ENCODE measurements at places on chromosomes 13 and 19. TPM values are rescaled to one million over a fixed set of nuclear protein-coding genes. Genes with fewer than 3 reads are reported as not detected.

DNA sequence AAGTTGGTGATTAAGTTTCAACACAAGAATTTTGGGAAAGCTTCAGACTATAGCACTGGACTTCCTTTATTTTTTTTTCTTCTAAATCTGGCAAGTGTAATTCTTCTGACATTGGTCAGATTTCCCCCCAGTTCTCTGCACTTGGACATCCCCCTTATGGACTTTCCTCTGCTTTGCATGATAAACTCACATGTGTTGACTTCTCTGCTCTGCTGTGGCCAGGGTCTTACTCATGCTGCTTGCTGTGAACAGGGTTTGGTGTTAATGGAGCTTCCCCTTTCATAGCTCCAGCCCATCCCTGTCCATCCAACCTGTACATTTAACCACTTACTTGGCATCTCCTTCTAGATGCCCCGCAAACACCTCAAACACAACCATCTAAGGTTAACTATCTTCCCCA, 70.5 kb upstream of the SPATA13 start:
- no peak overlapping the region for H3K27ac ChIP-seq
- no peak overlapping the region for H3K4me3 ChIP-seq
- H3K4me1 ChIP-seq: peaks cover 10% of the 10 kb centered on the region
- DNase-seq: no peak
- H3K36me3 ChIP-seq: no peaks in the 10 kb centered on the region

GRCh38 chr19:32809754-32810153, 59.8 kb downstream of the SLC7A9 start:
- no peak for DNase-seq
- H3K27ac ChIP-seq: no peak overlapping the region
- H3K4me3 ChIP-seq: no peak overlapping the region
- no peaks in the 10 kb centered on the region for H3K4me1 ChIP-seq

Gene PRPF31
- 68.9 TPM for total RNA-seq

DNA sequence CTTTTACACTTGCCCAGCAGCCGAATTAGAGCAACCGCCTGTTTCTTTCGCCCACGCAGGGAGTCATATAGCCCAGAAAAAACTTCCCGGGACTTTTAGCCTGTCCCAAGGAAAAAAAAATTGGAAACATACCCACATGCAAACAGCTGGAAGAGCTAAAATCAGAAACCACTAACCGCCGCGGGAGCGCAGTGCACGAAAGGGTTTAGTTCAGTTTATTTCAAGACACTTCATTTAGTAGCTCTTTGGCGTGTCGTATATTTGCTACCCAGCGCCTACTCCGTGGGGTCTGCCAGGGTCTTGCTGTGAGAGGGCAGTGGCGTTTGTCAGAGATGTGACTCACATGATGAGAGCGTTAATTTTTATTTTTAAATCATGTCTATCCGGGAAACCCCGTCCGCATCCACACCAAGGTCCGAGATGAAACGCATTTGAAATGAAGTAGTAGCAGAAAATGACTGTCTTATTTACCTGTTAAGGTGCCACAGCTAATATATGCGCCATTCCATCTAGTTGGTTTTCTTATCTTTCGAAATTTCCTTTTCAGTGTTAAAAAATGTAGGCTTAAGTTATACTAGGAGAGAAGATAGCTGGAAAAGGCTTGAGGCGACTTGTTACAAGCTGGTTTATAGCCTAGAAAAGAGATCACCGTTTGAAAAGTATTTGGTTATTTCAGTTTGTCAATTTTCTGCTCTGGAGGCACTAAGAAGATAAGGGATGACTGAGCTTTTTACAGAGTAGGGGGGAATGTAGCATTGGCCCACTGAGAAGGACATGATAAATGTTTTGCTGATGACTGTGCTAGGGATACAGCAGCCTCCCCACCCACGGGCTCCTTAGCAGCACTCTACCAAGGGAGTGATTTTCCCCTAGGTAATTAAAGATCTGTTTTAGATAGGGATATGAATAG, 1.7 kb downstream of the KLF5 start:
- peaks cover 3% of the 10 kb centered on the region for H3K36me3 ChIP-seq
- H3K4me3 ChIP-seq: peak overlapping the region; percentile 83
- DNase-seq: no peak
- peaks cover 9% of the 10 kb centered on the region for H3K27me3 ChIP-seq

- no peak overlapping the region for H3K4me3 ChIP-seq
- peaks cover 20% of the 10 kb centered on the region for H3K4me1 ChIP-seq
- H3K27ac ChIP-seq: no peak overlapping the region
- no peaks in the 10 kb centered on the region for H3K27me3 ChIP-seq
- no peak for DNase-seq
Observed at GRCh38 chr13:94139393-94139995, 340.0 kb downstream of the DCT start.

Gene CERS4
- 16.7 TPM for total RNA-seq

DNA sequence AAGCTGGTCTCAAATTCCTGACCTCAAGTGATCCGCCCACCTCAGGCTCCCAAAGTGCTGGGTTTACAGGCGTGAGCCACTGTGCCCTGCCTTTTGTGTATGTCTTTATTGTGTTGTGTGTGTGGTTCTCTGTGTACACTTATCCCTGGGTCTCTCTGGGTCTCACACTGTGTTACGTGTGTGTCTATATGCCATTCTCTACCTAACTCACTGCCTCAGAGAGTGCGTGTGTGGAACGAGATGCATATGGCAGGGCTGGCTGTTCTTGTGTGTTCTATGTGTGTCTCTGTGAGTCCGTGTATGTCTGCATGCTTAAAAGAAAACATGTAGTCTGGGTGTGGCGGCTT, 10.5 kb downstream of the FOXA3 start:
- H3K27ac ChIP-seq: no peak overlapping the region
- peaks cover 3% of the 10 kb centered on the region for H3K27me3 ChIP-seq
- H3K4me1 ChIP-seq: peaks cover 20% of the 10 kb centered on the region
- no peak overlapping the region for H3K4me3 ChIP-seq
- DNase-seq: no peak

Gene ZNF66
- 5.7 TPM for total RNA-seq

Gene ZNF763
- 4.3 TPM for total RNA-seq

DNA sequence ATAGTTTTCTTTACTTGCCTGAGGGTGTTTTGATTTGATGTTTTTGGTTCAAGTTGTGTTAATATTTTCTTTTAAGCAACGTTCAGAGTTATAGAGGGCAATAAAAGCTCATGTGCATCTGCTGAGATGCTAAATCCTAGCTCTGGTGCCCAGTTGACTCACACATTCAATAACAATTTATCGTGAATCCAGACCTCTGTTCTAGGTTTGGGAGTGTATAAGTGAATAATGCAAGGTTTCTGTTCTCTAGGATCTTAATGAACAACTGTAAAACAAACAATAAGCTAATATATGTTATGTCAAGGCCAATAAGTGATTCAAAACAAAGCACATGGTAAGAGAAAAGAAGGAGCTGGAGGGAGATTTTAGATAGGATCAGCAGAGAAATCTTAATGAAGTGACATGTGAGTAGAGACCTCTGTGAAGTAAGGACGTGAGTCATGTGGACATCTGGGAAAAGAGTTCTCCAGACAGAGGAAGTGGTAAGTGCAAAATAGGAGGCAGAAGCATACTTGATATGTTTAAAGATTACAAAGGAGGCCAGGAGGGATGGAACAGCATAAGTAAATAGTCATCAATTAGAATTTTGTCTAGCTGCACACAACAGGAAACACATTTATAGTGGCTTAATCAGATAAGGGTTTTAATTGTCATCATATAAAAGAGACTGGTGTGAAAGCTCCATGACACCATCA, 278.5 kb upstream of the HTR2A start:
- H3K4me3 ChIP-seq: no peak overlapping the region
- no peaks in the 10 kb centered on the region for H3K36me3 ChIP-seq
- peak overlapping the region; percentile 33 for H3K27ac ChIP-seq

- H3K4me1 ChIP-seq: no peaks in the 10 kb centered on the region
- H3K27me3 ChIP-seq: no peaks in the 10 kb centered on the region
- no peaks in the 10 kb centered on the region for H3K36me3 ChIP-seq
- H3K4me3 ChIP-seq: no peak overlapping the region
- DNase-seq: peak; percentile 75
Observed at GRCh38 chr19:32318884-32319520, 26.4 kb upstream of the ZNF507 start.

DNA sequence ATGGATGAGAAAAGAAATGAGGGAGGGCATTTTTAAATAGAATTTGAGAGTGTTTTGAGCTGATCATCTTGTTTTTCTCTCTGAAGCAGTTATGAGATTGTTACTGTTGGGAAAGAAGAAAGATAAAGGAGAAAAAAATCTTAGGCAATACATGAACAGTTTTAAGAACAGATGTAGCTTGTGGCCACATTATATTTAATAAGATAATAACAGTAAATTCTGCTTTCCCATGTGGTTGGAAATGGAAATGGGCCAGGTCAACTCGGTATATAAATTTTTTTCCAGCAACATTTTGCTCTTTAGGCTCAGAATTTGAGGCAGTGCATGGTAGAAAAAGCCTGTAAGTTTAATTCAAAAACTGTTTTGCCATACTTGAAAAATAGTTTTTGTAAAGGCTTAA, 118.7 kb downstream of the POSTN start:
- peaks cover 56% of the 10 kb centered on the region for H3K4me1 ChIP-seq
- no peak for DNase-seq
- no peaks in the 10 kb centered on the region for H3K27me3 ChIP-seq
- H3K36me3 ChIP-seq: no peaks in the 10 kb centered on the region
- H3K27ac ChIP-seq: peak overlapping the region; percentile 23

GRCh38 chr13:27014406-27015359, 156.9 kb downstream of the USP12 start:
- no peak overlapping the region for H3K27ac ChIP-seq
- no peaks in the 10 kb centered on the region for H3K36me3 ChIP-seq
- peak; percentile 79 for DNase-seq
- no peaks in the 10 kb centered on the region for H3K27me3 ChIP-seq
- peaks cover 7% of the 10 kb centered on the region for H3K4me1 ChIP-seq

DNA sequence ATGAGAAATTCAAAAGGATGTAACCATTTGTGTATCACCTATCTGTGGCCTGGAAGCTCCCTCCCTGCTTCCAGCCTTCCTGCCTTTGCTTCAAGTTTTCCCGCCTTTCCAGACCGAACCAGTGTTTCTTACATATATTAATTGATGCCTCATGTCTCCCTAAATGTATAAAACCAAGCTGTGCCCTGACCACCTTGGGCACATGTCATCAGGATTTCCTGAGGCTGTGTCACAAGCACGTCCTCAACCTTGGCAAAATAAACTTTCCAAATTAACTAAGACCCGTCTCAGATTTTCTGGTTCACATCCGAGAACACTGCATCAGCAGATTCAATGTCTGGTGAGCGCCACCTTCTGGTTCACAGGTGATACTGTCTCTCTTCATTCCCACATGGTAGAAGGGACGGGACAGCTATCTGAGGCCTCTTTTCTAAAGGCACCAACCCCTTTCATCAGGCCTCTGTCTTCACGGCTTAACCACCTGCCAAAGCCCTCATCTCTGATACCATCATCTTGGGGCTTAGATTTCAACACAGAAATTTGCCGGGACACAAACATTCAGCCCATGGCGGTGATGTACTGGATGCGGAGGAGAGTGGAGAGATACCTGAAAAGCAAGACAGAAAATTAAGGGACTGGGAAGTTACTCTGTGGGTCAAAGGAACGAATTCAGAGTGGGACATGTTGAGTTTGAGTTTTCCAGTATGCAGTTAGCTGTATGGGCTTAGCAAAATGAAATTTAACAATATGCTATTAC, 58.7 kb upstream of the PABPC3 start:
- H3K4me1 ChIP-seq: no peaks in the 10 kb centered on the region
- no peak overlapping the region for H3K27ac ChIP-seq
- no peaks in the 10 kb centered on the region for H3K36me3 ChIP-seq
- no peak overlapping the region for H3K4me3 ChIP-seq
- DNase-seq: no peak

DNA sequence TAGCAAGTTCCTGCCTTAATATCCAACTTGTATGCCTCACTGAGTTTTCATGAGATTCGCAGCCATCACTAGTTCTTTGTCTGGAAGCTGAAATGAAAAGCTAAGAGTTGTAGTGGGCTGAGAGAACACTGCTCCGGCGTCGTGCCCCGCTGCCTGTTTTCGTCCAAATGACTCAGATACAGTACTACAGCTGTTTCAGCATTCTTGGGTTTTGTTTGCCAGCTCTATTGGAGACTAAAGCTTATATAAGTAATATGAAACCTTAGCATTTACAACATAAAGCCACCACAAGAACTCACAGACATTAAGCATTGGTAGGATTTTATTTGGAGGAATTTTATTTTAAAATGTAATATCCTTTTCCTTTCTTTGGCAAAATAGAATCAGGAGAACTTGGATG, 299.7 kb downstream of the DLEU7 start:
- no peaks in the 10 kb centered on the region for H3K27me3 ChIP-seq
- peak overlapping the region; percentile 66 for H3K4me3 ChIP-seq
- peaks cover 2% of the 10 kb centered on the region for H3K36me3 ChIP-seq
- peaks cover 28% of the 10 kb centered on the region for H3K4me1 ChIP-seq

- peaks cover 22% of the 10 kb centered on the region for H3K36me3 ChIP-seq
- no peaks in the 10 kb centered on the region for H3K27me3 ChIP-seq
- H3K4me1 ChIP-seq: peaks cover 37% of the 10 kb centered on the region
- no peak overlapping the region for H3K4me3 ChIP-seq
- DNase-seq: no peak
- no peak overlapping the region for H3K27ac ChIP-seq
Observed at GRCh38 chr13:75796825-75797224, 160.7 kb downstream of the LMO7 start.

All from osteocyte (in vitro differentiated cells).